HS-5 (cell line): ENCODE measurements at places on chromosomes 12 and 14.

DNA sequence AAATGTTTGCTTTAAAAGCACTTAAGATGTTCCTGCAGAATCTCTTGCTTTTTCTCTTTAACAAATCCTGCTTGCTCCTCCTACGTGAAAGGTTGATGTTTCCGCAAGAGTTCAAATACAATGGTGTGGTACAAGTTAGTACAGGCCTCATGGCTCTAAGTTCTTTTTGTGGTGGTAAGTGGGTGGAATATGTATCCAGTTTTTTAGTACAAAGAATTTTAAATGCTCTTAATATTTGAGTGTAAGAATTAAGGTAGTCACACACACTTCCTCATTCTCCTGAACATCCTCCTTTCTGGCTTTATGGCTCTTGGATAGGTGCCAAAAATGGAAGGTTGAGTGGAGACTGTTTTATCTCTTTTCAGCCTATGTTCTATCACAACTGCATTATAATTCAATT is 1.8 kb downstream of the OTOGL start:
- DNase-seq: no peak

DNA sequence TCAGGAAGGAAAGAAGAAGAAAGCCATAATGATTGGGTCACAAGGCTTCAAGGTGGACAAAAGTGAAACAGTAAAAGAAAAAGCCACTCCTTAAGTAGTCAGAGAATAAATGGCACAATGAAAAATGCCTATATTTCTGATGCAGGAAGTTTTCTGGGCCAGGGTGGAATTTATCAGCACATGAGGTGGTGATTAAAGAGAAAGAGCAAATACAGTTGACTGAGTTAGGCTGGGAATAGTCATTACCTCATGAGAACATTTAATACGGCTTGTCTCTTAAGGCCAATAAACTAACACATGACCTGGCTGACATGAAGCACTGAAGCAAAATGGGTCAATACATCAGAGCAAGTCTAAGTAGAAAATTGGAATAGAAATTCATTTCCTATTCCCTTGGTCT is 499.7 kb downstream of the TMTC2 start:
- DNase-seq: no peak

DNA sequence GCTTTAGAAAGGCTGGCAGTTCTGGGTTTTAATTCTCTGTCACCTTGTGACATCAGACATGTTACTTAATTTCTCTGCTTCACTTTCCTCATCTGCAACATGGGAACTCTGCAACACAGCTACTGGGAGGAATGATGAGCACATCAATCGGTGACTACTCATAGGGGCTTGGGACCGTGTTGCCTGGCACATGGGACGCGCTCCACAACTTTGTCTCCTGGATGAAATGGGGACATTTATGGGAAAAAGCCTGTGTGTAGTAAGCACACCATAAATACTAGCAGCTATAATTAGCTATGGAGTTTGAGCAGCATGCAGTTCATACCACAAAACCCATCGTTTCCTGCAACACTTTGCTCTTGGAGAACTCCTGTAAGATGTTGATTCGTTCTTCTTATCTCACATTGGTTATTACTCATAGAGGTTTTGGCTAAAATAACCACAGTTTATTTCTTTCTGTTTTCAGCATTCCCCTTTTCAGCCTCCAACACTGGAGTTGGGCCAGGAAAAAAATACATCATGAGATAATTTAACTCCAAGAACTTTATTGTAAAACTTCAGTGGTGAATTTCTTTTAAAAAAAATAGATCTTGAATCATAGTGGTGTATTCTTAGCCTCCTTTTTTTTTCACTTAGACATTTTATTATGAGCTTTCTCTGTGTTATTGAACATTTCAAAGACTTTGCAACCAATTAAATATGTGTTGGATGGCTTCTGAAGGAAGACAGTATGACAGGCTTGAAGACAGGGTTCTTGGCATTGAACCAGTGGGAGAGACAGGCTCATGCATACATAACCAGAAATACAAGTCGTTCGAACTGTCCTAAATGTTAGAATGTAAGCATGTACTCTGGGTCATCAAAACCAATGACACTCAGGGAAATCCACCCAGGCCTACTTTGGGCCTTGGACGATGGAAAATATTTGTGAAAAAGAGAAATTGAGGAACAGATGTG is 72.7 kb downstream of the RIN3 start:
- DNase-seq: peak; percentile 69

DNA sequence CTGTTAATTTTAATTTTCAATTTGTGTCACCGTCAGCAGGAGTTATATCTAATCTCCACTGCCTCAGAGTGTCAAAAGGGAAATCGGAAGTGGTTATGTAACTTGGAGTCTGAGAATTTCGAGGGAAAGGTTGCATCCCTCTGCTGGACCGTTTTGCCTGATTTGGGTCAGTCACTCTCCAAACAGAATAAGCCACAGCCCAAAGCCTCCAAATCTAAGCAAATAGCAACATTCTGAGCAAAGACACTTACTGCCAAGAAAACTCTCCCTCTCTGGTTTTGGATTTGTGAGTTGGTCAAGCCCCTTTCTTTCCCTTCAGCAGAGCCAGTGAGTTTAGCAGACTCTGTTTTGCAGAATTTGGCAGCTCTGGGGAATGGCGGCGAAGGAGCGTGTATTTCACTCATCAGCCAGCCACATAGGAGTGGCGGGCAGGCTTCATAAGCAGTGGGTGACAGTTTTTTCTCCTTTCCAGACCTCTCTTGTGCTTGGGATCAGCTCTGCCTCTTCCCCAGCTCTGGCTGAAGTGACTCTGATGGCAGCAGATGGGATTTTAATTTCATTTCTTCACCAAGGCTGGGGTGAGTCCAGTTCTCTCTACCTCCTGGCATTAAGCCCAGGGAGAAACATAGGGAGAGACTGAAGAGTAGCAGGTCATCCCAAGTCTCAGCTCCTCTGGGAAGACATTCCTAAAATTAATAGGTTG is 218.7 kb upstream of the NOS1 start:
- no peak for DNase-seq

DNA sequence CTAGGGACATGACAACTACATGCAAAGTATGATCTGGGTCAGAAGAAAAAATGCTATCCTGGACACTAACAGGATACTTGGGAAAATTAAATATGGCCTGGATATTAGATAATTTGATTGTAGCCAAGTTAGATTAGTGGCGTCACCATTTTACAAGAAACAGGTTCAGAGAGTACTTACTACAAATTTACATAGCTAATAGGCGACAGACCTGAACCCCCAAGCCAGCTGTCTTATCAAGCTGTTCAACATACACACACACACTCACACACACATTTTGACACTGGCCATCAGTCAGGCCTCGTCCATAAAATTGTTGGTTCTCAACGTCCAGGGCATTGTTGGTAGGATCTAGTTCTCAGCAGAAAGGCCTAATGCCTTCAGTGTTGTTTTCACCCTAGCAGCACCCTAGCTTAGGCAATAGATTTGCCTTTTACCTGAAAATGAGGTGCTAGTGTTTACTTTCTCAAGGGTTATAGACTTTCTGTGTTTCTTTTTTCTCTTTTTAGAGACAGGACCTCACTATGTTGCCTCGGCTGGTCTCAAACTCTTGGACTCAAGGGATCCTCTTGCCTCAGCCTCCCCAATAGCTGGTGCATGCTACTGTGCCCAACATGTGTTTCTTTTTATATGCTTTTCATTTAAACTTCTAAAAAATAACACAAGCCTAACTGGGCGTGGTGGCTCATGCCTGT is 3.3 kb upstream of the C14orf93 start:
- no peak for DNase-seq

- DNase-seq: no peak
These were observed 117.7 kb downstream of the GLT1D1 start for GRCh38 chr12:128970941-128971340.

GRCh38 chr14:99718031-99718810 is 34.1 kb downstream of the CYP46A1 start:
- DNase-seq: no peak

- DNase-seq: peak; percentile 5
These were observed 236.1 kb downstream of the CEP128 start for GRCh38 chr14:80705241-80705980.

DNA sequence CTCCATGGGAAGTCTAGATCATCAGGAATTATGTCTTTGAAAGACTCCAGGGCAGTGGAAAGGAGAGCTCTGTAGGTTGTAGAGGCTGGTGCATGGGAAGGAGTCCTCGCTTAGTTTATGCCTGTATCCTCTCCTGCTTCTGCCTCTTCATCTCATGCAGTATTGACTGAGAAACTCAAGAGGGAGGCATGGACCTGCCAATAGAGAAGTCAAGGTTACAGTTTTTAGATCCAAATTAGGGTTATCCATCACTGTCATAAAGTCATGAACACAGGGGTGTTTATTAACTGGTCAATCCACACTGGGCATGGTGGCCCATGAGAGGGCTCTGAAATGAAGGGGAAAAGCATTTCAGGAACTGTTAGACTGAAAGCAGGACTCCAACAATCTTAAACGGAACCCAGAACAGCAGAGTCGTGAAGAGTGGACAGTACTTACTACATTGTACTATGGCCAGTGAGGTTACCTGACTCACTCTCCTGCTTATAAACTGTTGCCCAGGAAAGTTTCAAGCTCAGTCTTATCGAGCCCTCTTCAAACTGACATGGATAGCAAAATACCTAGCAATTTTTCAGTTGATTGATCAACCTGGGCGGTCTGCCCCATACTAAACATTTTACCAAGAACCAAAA is 30.1 kb upstream of the DHRS7 start:
- no peak for DNase-seq

- no peak for DNase-seq
These were observed 315.6 kb upstream of the ATP2B1 start for GRCh38 chr12:90024262-90024661.

DNA sequence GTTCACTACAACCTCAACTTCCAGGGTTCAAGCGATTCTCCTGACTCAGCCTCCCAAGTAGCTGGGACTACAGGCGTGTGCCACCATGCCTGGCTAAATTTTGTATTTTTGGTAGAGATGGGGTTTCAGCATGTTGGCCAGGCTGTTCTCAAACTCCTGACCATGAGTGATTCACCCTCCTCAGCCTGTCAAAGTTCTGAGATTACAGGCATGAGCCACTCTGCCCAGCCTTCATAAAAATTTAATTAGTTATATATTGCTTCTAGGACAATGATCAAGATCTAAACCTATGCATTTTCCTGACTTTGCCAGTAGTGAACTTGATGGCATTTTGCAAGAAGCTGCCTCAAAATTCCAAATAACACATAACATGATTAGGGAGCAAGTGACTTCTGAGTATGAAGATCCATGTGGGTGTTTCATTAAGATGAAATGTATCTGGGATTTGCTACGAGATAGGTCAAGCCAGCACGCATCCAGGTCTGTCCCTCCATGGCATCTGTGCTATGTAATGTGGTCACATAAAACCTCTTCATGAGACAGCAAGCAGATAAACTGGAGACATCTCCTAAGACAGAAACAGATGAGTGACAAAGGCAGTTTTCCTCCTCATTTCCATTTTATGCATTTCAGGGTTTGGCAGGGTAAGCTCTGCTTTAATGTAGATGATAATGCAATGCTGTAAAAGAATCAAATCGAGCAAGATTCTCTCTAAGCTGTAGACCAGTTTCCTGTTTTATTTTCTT is 319.4 kb upstream of the ATP2B1 start:
- no peak for DNase-seq

DNA sequence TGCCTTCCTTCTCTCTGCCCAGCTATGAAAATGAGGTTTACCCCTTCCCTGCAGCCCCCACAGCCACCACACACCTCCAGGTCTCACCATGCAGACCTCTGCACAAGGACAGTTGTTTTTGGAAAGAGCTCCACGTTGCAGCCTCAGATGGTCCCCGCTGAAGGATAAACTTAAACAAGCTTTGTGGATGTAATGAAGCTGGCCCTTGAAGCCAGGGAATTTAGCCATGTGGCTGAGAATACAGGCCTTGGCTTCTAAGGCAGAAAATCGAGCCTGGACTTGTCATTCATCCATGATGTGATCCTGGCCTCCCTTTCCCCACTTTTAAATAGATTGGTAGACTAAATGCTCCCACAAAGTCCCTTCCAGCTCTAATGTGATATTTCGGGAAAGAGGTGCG is 79.4 kb downstream of the TBX3 start:
- DNase-seq: no peak

DNA sequence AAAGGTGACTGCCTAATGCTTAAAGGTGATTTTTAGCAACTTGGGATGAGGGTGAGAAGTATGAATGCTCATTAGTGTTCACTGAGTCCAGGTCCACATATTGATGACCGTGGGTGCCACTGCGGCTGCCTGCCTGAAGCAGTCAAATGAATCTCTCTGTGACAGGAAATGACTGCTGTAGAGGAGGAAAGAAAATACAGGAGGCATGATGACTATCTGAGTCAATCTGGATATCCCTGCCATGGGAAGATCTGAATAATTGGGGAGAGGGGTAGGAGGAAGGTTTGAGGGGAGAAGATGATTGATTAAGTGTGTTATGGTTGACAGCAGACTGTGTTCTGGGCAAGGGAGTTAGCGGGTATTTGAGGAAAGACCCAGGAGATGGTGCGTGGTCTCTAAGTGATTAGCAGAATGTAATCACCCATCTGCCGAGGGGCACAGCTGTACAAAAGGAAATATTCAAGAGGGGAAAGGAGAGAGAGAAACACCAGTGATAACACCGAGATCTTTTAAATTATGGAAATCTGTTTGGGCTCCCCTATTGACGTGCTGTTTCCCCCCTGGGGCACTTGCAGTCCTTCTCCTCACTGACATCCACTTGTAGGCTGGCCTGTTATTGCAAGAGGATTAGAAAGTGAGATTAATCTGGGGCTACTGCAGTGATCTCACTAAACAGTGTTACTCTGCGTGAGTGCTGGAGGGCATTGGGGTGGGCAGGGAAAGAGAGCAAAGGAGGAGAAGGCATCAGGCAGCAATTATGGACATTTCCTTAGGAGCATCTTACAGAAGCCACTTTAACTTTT is 97.7 kb downstream of the AKAP6 start:
- DNase-seq: no peak

DNA sequence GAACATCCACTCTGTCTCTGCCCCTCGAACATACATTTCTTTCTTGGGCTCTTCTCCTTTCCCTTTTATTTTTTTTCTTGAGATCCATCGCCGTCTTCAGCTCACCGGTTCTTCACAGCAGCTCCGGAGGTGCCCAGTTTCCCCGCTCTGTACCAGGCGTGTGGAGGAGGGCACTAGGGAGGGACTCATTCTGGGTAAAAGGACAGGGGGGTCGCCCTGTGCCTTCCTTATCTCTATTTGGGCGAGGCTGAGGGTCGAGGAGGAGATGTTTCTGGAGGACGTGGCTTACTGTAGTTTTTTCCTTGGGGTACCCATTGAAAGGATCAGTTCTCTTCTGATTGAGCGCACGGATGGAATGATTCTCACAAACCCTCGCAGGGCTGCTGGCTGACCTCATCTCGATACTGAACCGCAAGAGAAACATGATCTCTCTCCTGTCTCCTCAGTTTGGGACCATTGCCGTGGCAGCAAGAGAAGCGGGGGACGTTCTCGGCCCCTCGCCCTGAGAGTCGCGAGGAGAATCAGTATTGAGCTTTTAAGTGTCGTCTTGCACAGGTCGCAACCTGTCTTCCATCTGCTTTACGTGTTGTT is 386 bp downstream of the LIN52 start:
- no peak for DNase-seq

DNA sequence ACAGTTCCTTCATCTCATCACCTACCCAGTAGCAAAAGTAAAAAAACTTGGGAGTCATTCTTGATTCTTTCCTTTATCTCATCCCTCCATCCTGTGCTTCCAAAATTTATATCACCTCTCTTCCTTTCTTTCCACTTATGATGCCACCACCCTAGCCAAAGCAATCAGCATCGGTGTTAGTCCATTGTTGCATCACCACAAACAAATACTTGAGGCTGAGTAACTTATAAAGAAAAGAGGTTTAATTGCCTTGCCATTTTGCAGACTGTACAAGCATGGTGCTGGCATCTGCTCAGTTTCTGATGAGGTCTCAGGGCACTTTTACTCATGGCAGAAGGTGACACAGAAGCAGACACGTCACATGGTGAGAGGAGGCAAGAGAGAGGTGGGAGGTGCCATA is 19.8 kb upstream of the CATSPERB start:
- no peak for DNase-seq
